ENCODE measurements at places on chromosomes 6 and 20.

GRCh38 chr20:4670469-4670868 lies 51.2 kb upstream of the PRND start:
- DNase-seq, result no peak

- DNase-seq, result no peak
These were observed 164.2 kb downstream of the PRL start for GRCh38 chr6:22132656-22133055.

GRCh38 chr6:104526376-104526775 lies 333.3 kb downstream of the HACE1 start:
- no peak for DNase-seq

GRCh38 chr6:12075067-12075563 lies 63.0 kb downstream of the HIVEP1 start:
- DNase-seq, result no peak

DNA sequence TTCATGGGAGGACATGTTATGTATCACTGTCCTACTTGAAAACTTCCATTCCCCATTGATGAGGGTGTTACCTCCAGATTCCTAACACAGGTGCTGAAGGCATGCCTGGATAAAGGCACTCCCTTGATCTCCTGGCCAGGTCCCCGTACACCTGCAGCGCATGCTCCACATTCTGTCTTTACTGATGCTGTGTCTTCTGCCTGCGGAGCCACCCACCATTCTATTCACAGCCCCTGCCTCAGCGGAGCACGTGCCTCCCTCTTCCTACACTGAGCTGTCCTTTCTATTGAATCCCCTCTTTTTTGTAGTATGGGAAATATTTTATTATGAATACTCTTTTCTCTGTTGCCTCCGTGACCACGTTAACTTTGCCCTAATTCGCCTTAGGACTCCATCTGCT lies 25.0 kb downstream of the PTPN1 start:
- DNase-seq, result no peak

GRCh38 chr6:14499309-14499708 lies 381.7 kb downstream of the CD83 start:
- DNase-seq, result no peak

DNA sequence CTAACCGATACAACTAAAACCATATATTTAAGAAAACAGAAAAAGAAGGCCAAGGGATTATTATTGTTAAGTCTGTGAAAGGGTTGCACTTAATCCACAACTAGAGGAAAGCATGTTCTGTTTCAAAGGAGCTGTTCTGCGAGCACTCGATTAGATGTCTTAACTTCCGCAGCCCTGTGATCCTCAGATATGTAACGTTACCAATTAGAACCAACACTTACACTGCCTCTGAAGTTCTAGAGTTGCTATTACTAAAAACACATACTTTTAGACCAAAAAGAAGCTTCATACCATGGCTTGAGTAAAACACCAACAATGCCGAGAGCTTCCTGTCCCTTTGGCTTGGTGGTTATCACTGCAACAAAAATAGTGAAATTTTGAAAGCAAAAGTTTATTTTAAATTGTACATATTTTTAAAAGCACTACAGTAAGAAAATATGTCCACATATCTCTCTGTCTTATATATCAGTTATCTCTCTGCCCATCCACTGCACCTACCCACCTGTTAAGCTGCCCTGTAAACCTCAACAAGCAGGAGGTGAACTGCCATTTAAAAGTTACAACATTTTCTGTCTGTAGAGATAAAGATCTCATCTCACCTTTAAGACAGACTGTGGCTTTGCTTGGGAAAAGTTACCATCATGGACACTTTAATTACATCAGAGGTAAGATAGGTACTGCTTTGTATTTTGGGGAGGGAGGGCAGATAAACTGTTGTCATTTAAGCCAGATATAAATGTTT lies 7.1 kb upstream of the DUSP22 start:
- no peak for DNase-seq

DNA sequence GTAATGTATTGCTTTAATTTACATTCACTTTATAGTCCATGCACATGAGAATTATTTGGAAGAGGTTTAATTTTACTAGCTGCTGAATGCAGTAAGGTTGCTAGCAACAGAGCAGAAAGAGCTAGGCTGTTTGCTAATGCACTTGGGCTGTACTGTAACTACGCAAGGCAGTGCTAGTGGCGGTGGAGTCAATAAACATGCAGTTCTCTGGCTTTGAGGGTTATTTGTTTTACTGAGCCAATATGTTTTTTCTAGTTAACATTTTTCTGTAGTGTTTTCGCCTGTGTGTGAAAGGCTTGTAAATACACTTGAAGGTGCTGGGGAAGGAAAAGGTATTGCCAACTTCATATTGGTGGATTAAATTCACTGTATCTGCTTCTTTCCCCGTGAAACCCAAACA lies 112.8 kb downstream of the BTBD3 start:
- DNase-seq, result no peak

GRCh38 chr6:138682704-138683527 lies 90.7 kb upstream of the CCDC28A start:
- no peak for DNase-seq

- no peak for DNase-seq
These were observed 121.2 kb downstream of the RFPL4B start for GRCh38 chr6:112468359-112468758.

DNA sequence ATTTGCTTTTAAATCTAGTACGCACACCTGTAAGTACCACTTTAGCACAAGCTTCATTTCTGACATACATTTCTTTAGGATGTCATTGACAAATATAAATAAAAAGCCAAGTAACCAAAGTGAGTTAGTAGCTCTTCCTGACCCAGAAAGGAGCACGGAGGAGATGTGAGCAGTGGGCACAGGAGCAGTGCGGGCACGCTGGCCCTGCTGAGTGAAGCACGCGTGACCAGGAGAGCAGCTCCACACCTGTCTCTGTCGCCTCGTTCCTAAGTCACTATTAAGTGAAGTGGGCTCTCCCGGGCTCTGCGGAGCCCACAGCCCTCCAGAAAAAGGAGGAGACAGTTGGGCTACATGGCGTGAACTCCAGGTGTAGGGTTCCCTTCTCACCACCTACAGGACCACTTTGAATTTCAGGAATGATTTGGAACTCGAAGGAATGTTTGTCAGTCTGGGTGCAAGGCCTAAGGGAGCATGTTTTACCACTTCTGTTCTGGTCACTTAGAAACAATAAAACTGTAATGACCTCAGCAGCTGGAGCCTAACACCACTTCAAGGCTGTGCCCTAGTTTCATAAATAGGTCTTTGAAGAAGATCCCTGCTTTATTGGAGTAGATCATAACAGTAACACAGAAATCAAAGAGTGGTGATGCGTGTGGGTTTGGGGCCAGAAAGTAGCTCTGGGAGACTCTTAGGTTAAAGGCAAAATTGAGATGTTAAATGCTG lies 95.9 kb downstream of the FAM120B start:
- no peak for DNase-seq

GRCh38 chr6:156816505-156816904 lies 39.3 kb downstream of the ARID1B start:
- no peak for DNase-seq

- no peak for DNase-seq
These were observed 517.3 kb upstream of the PTCHD4 start for GRCh38 chr6:48628316-48628715.

- no peak for DNase-seq
These were observed 100.6 kb upstream of the MLIP start for GRCh38 chr6:54010340-54011276.

- DNase-seq, result no peak
These were observed 42.3 kb downstream of the TBPL1 start for GRCh38 chr6:133995296-133995695.

- no peak for DNase-seq
These were observed 38.7 kb upstream of the DSE start for GRCh38 chr6:116332096-116332495.

GRCh38 chr6:111337829-111338236 lies 145.2 kb downstream of the REV3L start:
- no peak for DNase-seq

DNA sequence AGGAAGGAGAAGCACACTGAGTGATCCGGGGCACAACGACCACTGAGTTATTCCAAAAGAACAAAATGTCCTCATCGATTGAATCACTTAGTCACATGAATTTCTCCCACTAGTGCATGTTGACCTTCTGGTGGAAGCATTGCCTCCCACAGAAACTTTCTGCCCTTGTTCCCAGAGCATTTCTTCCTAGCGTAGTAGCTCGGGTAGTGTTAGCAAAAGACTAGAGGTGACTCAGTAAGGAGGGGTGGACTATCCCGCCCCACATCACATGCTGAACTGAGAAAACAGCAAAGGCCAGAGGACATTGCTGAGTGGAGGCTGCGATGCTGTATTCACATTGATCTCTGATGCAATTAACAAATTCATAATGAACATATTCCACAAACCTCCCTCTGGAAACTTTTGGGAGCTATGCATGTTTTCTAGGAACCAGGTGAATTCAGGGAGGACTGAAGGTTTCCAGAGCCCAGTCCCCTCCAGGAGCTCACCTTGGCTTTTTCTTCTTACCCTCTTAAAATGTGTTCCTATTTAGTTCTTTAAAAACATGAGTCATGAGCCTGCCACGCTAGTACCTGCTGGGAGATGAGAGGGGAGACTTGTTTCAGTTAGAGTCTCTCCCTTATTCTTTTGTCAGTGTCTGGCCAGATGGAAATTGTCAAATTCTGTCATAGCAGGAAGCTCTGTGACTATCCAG lies 507.9 kb downstream of the CDH26 start:
- no peak for DNase-seq

DNA sequence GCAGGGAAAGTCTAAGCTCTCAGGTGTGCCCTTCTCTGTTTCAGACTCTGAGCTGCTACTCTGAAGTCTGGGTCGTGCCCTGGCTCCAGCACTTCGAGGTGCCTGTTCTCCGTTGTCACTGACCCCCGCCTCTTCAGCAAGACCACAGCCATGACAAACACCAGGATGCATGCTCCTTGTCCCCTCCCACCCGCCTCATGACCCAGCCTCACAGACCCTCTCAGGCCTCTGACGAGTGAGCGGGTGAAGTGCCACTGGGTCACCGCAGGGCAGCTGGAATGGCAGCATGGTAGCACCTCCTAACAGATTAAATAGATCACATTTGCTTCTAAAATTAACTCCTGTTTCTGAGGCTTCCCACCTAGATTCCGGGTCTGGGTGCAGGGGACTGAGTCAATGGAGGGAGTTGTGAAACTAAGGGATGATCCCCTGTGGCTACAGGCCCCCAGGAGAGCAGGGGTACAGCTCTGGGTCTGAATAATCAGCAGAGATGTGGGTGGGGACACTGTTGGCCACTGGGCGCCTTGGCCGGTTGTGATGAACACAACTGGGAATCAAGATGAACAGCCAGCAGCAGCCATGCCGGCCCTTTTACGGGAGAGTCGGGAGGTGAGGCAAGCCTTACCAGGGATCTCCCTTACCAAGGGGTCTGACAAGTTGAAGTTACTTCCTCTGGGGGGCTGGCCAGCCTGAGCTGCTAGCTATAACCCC lies 10.7 kb downstream of the CST7 start:
- no peak for DNase-seq

DNA sequence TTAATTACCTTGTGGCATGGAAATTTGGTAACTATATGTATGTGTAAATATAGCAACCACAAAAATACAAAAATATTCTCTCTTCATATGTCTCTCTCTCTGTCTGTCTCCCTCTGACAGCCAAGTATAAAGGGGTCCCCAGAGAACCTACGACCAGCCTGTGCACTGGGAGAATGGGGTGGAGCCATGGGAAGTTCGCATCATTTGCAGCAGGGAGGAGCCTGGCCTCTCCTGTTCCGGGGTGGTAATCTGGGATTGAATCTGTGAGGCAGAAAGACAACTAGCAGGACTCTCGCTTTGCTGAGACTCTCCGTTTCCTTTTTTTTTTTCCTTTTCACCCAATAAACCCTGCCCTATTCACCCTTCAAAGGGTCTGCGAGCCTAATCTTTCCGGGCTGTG lies 1109.1 kb downstream of the HACE1 start:
- DNase-seq, result no peak

DNA sequence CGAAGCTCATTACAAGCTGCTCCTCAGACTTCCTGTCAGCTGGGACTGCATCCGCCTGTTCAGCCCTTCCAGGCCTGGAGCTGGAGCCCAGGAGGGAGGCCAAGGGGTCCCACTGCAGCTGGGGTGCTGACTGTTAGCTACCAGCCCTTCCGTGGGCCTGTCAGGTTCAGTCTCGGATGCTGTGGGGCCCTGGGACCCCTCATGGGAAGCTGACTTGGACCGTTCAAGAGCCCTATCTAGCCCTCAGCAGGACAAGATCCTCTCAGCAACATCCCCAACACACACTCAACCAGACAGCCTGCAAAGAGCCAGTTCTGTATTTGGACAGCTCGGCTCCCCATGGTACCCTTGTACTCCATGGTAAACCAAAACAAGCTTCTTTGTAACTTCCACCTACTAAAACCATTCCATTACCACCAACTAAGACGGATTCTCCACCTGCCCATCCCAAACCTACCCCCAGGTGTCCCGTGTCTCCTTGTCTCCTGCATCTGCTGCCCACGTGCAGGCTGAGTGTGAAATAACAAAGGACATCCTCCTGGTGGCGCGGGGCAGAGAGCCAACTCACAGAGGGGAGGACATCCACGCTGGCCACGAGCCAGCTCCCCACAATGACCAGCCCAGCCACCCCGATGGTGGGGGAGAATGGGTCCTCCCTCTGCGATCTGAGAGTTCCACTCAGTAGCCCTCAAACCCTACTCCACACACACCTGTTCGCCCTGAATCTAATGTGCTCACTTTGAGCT lies 111.2 kb downstream of the TAF4 start:
- no peak for DNase-seq
